ENCODE measurements at places on chromosomes 2 and 18. TPM values are rescaled to one million over a fixed set of nuclear protein-coding genes. Genes with fewer than 3 reads are reported as not detected.

The ERLEC1 gene
- polyA plus RNA-seq: 41.6 TPM

The MBP gene
- 0.72 TPM for polyA plus RNA-seq

The MC4R gene
- 0.14 TPM for polyA plus RNA-seq

The UGT1A5 gene
- not detected for polyA plus RNA-seq

The RTP5 gene
- not detected for polyA plus RNA-seq

The MYOM1 gene
- 0.10 TPM for polyA plus RNA-seq

The RNU2-63P gene
- not detected for polyA plus RNA-seq

The MEP1B gene
- polyA plus RNA-seq: not detected

The PLGLB2 gene
- polyA plus RNA-seq: 0.99 TPM

The CHCHD5 gene
- polyA plus RNA-seq: 46.2 TPM

The DNAJC5G gene
- polyA plus RNA-seq: not detected

The NR4A2 gene
- 2.3 TPM for polyA plus RNA-seq

The COL4A3 gene
- not detected for polyA plus RNA-seq

The ESPNL gene
- 2.6 TPM for polyA plus RNA-seq

The ADCYAP1 gene
- not detected for polyA plus RNA-seq

The FAM168B gene
- 121 TPM for polyA plus RNA-seq

The UBXN4 gene
- 39.1 TPM for polyA plus RNA-seq

The WDR54 gene
- polyA plus RNA-seq: 47.2 TPM

The ALLC gene
- not detected for polyA plus RNA-seq

The CKAP2L gene
- 6.3 TPM for polyA plus RNA-seq

The MROH2A gene
- not detected for polyA plus RNA-seq

All from IMR-90 (cell line).